ENCODE measurements at places on chromosomes 4 and X.

- no peak for DNase-seq
These were observed 230.7 kb downstream of the GPC3 start for GRCh38 chrX:133754657-133755056.

DNA sequence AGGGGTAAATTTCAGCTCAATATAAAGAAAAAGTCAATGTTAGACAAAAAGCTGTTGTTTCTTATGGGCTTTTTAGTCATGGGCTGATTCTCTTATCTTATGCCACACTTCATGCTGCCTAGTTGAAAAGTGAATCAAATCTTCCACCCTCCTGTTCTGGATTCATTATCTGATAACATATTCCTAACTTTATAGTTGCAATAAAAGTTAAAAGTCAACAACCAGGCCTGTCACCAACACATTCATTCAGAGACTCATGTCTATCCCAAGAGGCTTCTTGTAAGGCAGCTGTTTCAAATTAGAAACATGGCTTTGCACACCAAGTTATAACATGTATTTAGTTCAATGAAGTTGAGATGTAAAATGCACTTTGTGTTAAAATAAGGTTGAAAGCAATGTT, 243.8 kb downstream of the ADAMTS3 start:
- no peak for DNase-seq

DNA sequence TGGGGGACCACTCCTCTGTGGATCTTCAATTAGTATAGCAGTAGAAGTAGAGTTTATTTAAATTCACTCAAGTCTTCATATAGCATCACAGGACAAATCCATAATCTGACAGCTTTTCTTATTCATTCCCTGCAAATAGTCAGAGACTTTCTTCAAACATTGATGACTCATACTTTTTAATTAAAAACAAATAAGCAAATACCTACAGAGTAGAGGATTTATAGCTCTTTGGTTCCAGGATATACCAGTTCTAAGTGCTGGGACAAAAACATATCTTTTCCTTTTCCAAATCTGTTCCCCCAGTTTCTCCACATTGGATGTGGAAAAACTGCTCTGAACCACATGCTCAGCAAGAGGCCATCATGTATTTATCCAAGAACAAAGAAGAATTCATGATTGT, 24.1 kb downstream of the EMCN start:
- no peak for DNase-seq

- no peak for DNase-seq
These were observed 47.3 kb upstream of the STK26 start for GRCh38 chrX:131975851-131976250.

DNA sequence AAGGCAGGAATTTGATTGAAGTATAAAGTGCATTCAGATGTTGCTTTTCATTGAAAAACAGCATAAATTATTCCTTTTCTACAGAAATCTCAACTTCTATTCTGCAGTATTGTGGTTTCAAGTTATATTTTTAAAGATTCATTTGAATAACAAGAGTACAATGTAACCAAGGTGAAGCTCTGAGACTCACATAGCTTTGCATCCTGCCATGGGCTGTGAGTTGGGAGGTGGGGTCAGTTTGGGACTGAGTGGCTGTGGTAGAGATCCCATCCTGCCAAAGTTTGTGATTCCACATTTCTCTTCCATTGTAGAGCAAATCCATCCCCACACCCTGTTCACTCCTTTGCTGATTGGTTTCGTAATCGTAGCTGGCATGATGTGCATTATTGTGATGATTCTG, 69.2 kb downstream of the KIT start:
- DNase-seq = no peak

DNA sequence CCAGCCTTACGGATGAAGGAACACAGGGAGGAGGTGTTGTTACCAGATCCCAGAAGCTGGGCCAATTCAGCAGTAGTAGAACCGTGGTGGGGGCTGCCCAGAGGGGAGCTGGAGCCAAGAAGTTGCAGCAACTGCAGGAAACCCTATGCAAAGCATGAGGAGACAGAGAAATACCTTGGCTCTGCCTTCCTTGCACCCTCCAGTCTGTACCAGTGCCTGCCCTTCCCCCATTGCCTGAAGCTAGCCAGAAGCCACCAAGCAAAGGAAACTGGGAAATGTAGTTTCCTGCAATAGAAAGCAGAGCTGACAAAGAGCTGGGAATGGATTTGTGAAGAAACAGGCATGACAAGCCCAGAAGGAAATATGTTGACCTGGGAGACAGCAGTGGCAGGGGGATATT, 108.7 kb upstream of the FUNDC1 start:
- DNase-seq = no peak

DNA sequence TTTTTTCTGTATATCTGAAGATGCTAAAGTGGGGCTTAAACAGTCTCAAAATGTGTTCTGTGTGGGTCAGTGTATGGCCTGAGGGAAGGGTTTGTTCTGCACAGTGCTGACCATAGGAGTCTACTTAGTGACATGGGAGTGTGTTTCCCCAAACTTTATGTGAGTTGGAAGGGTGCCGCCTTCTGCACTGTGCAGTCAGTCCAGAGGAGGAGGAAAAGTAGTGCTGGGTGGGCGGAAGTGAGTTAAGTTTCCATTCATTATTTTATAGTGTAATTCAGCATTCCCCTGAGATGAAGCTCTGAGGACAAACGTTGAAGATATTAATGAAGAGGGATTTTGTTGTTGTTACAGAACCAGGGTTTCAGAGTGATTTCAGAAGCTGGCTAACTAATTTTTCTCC, 2.9 kb downstream of the CHST7 start:
- no peak for DNase-seq

DNA sequence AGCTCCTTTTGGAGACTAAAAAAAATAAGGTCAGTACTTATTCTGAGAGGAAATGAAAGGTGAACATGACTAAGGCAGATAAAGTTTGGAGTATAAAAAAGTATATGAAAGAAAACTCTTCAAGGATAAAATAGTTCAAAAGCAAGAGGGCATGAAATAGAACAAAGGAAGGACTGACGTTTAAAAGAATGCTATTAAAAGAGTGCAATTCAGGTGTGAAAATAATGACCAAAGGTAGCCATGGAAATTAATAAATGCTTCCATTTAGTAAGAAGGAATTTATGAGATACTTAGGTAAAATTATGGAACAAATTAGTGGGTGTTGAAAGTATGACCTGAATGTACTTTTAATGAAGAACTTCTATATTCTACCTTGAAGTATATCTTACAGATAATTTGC, 128.2 kb upstream of the WDFY3 start:
- DNase-seq = no peak

GRCh38 chr4:45100956-45101818, 374.8 kb upstream of the GNPDA2 start:
- DNase-seq = no peak

DNA sequence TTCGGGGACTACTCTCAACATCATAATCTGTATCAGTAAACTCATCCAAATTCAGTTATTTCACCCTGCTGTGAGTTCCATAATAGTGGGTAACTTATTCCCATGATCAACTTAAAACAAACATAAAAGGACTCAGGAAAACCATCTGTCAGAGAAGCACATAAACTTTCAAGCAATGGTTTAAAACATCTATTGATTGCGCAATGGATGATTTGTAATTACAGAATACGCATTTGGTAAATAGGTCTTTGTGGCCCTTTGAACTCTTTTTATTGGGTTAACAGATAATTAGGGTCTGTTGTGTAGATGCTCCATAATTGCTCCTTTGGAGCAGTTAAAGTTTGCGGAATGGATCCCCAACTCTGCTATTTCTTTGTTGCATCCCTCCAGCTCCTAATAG, 115.3 kb downstream of the KIT start:
- DNase-seq = no peak

- DNase-seq = no peak
These were observed 541 bp downstream of the AIMP1 start for GRCh38 chr4:106316773-106317409.

DNA sequence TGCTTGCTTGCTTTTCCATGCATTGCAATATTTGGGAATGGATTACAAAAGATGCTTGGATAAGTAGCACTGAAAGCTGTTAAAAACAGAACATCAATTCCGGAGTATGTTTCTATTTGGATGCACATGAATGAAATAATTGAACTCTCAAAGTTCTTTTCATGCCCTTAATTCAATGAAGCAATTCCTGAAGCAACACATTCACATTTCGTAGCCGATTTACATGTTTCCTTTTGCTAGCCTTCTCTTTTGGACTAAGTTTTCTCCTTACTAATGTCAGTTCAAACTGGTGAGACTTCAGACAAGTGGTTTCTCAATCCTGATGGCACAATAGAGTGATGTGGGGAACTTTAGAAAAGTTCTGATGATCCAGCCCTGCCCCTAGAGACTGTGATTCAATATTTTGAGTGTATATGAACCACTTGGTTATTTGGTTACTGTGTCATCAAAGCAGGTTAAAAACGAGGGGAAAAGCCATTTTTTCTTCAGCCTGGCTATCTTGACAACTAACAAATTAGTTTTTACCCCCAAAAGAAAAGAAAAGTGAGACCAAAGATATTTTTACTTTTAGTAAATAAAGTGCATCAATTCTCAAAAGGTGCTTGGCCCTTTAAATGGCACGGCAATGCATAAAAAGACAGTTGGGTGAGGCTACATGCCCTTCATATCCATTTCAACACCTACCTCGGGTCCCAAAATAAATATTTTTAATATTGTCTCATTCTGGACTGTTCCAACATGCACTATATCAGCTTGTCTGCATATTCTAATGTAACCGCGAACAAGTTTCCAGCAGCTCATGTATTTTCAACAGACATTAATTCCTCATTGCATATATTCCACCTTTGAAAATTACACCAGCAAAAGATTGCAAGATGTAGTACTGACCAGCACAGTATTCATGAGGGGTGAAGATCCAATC, 90.1 kb upstream of the RPL34 start:
- no peak for DNase-seq

GRCh38 chr4:118814891-118815290, 21.0 kb downstream of the SEC24D start:
- no peak for DNase-seq

DNA sequence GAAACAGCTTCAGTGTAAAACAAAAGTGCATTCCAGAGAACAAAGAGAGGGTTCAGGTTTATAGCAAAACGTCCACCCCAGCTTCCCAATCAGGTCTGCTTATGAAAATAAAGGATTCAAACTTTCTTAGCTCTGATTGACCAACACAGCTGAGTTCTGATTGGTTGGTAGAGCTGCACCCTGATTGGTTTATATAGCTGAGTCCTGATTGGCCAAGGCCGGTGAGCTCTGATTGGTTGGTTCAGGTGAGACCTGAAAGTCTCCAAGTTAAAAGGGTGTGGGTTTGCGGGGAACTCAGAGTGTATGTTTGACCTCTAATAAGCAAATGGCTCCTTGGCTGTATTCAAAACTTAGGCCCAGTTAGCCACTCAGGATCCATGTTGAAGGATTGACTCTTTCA, 20.9 kb downstream of the CLRN2 start:
- DNase-seq = no peak

GRCh38 chrX:155745792-155746191, 133.0 kb upstream of the TMLHE start:
- no peak for DNase-seq

DNA sequence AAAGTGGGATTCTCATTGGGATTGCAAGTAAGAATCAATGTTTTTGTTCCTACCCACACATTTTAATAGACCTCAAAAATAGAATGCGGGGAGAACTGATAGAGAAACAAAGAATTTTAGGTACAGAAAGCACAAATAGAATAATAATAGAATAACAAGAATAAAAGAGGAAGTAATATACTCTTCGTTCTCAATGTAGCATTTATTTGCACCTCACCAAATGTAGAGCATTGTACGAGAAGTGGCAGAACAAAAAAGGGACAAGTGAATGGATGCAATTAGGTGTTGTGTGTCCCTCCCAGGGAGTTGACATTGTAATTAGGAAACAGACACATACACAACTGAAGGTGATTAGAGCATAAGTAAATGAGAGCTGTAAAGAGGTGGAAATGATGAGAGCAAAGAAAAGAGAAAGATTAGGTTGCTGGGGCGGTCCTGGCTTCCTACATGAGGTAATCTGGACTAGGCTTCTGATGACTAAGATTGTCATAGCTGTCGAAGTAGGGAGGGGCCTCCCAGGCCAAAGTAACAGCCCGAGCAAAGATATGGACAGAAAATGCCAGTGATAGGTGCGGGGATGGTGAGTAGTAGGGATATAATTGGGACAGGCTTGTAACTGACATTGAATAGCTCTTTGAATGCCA, 10.4 kb downstream of the RAB9A start:
- no peak for DNase-seq

DNA sequence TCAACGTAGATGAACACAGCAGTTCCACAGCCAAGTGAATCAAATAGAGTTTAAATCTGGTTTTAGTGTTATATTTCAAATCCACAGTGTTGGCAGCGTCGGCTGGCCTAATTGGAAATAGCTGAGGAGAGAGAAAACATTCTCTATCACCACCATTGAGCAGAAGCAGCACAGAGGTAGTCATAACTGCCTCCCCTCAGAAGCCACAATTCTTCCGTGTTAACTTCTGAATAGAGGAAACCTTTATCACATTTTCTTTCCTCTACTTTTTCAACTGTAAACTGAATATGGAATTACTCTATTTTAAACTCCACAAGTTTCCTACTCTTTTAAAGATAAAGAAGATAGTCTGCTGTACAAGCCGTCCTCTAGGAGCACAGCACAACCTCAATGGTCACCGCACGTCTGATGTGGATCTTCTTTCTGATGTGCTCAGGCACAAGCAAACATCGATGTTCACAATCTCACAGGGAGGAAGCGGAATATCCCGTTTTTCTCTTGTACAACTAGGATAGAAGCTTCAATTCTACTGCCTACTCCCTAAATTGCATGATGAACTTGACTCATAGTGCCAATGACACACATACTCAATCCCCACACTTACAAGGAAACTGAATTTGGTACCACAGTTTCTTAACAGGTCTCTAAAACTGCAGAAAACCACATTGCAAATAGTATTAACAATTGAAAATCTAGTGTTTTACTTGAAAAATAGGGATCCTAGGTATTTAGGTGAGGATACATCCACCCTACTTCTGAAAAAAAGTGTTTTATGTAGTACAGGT, 217.8 kb upstream of the ETNPPL start:
- DNase-seq = no peak

DNA sequence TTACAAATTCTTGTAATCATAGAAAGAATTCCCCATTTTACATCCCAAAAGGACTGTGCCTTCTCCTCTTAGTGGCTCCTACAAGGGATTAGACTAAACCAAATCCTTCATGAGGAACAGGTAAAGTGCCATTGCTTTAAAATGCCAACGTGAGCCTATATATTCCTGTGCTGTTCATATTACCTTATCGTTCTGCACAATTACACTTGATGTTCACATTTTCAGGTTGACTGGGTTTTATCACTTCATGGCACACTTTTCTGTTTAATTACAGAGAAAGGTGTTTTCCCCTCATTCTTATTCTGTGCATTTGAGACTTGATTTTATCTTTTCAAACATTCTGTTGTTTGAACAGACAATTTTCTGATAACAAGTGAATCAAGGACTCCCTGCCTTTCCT, 645.6 kb upstream of the FTHL17 start:
- no peak for DNase-seq

GRCh38 chrX:107730298-107730655, 45.3 kb downstream of the TSC22D3 start:
- no peak for DNase-seq

DNA sequence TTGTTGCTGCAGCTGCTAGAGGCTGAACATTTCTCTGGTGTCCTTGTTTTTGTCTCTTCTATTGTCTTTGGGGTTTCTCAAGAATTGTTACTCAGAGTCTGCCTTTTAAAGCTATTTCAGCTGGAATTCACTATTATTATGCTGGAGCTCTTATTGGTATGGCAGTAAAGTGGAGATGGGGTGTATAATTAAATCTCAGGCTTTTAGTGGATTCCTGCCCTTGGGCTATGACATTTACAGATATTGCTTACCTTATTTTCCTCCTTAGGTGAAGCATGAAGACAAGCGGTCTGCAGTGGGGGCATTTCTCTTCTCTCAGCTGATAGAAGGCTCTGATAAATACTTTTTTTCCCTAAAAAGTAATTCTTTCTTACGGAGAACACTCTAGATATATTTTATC, 1656.6 kb upstream of the IGFBP7 start:
- no peak for DNase-seq

Measured in activated T-cell treated with anti-CD3 and anti-CD28 coated beads, Interleukin-2, amount 50 U/mL, for 48 hours (primary cell).